Activated T-helper 2 cell treated with anti-CD3 and anti-CD28 coated beads, Interferon-gamma antibody, Interleukin-2, Interleukin-4, amounts not matched to agents 10 μg/mL and 5 μg/mL and 100 μg/mL, durations not matched to agents 14 hours and 24 hours and 36 hours (primary cell): ENCODE measurements at places on chromosomes 3 and 15. TPM values are rescaled to one million over a fixed set of nuclear protein-coding genes. Genes with fewer than 3 reads are reported as not detected.

DNA sequence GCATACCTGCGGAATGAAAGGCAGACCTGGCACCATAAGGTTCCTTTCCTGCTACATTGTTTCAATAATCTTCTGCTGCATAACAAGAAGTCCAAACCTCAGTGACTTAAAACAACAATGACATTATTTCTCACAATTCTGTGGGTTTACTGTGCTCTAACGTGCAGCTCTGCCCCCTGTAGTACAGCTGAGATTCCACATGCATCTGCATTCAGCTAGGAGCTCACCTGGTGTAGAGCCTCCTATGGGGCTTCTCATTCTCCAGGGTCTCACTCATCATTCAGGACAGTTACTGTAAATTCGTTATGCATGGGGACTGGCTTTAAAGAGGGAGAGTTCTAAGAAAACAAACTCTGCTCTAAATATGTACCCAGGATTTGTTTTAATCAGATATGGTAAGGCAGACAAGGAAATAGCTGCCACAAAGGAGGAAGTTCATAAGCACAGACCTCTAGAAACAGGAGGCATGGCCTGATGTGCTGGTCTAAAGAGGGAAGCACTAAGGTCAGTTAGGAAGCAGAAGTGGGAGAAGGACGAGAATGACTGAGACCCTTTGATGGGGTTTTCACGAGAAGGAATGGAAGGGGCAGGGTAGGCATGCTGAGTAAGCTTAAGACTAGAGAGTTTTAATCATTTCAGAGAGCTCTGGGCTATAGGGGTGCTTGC is 347.0 kb downstream of the NEK10 start:
- no peak for DNase-seq

DNA sequence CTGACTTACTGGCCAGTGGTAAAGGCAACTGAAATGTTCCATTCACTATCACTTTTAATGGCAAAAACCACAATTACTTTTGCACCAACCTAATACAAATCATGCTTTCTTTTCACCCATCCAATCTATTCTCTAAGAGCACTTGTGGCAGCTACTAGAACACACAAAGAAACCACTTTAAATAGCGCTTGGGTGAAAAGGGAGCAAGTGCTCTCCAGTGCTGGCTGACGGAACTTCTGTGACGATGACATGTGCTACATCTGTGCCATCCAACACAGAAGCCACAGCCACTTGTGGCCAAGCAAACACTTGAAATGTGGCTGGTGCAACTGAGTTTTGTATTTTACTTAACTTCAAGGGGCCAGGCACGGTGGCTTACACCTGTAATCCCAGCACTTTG is 18.9 kb downstream of the SH3BP5 start:
- no peak for DNase-seq

DNA sequence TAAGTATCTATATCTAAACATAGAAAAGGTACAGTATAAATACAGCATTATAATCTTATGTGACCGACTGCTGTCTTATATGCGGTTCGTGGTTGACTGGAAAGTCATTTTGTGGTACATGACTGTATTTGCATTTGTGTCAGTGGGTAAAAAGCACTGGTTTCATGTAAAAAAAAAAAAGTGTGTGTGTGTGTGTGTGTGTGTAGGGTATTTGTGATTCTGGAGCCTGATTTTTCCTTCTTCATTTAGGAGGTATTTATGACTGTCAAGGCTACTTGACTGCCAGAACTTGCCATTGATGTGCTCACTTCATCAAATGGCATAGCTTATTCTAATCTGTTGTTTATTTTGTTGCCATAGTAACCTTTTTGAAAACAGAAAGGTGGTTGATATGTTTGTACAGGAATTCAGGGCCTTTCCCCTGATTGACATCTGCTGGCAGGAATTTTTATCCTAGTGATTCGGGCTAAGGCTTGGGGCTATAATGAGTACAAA is 63.2 kb downstream of the AKAP13 start:
- no peak for DNase-seq

DNA sequence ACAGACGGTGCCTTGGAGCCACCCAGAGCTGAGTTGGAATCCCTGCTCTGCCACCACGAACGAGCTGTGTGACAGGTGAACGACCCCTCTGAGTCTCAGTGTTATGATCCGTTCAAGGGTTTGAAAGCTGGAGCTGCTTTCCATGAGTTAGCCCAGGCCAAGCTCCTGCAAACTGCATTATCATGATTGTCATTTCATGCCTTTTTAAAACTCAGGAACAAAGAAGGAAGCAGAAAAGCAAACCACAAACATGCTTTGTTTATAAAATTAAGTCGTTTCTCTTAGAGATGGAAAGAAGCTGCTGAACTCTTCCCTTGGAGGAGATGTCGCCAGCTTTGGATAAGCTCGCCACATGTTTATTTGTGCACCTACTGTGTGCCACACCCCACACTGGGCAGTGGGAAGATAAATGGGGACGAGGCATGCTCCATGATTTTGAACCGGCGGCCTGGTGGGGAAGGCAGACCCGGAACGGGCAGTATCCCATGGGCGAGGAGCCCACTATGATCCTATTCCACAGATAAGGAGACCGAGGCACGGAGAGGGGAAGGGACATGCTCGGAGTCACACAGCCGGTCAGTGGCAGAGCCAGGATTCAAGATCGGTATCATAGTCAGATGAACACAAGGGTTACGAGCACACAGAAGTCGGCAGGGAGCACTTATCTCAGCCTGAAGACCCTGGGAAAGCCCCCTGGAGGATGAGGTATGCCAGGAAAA is 15.9 kb downstream of the HRH1 start:
- no peak for DNase-seq

DNA sequence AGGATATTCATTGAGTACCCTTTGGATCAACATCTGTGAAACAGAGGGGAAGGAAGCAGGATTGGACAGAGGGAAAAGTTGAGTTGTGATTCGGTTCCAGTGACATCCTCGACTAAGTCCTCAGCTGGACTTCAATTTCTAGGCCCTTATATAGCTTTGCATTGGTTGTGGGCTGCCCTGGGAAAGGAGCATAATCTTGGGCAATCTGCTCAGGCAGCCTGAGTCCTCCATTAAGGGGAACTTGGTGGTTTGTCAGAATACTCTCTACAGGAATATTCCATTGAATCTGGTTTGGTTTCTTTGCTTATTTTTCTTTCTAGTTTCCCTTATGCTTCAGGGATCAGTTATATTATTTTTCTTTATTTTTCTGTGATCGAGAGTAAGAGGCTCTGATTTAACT is 94.1 kb downstream of the TCF12 start:
- DNase-seq, result no peak

TTLL13 gene
- 0.34 and 1.3 TPM in 2 replicates for total RNA-seq

- no peak for DNase-seq
Measured at GRCh38 chr3:111882799-111883198, 23.7 kb downstream of the PHLDB2 start.

SAMD7 gene
- total RNA-seq, result not detected in 2 replicates

RARB gene
- total RNA-seq, result not detected in 2 replicates

- DNase-seq, result no peak
Measured at GRCh38 chr3:194294199-194294894, 56.8 kb downstream of the CPN2 start.

GRCh38 chr15:75042730-75043508 is 19.5 kb downstream of the PPCDC start:
- DNase-seq, result peak; percentile 81

- no peak for DNase-seq
Measured at GRCh38 chr3:5768281-5768945, 580.9 kb downstream of the EDEM1 start.
